ENCODE measurements at places on chromosomes 11 and 22.

GRCh38 chr11:70556884-70557741 is 158.8 kb downstream of the CTTN start:
- no peak for DNase-seq

GRCh38 chr11:100719809-100720221 is 32.7 kb downstream of the ARHGAP42 start:
- DNase-seq = no peak

DNA sequence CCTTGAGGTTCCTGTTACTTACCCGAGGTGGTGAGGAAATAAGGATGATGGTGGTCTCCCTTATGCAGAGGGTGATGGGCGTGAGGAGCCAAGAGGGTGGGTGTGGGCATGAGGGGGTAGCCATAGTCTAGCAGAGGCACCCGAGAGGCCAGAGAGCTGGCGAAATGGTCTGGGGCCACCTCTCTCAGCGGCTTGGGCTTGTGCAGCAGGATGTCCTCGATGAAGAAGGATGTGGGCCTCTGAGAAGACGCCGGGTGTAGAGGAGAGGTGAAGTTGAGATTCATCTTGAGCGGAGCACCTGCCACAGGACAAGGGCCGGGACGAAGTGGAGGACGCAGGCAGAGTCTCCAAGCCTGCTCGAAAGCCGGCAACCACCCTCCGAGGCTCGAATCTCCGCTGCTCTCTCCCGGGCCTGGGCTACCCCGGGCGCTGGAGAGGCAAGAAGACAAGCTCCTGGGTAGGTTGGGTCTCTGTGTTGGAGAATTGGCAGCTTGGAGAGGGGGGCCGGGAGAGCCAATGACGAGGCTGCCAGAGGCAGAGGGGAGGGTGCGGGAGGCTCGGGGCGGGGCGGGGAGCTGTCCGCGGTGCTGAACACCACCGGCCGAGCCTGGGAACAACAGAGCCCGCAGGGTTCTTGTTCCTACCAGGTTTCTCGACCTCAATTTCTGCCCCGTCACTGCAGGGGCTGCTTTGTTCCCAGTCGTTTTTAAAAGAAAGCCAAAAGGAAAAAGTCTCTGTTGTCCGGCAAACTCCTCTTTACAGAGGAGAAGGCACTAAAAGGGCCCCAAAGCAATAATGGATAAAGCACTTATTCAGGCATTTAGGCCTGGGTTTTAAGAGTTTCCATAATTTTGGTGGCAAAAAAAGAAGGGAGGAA is at the start of gene BSX:
TSS of gene BSX (minus strand) at position 447 of the 877 bp plus-strand sequence. CDS start at position 284, 163 bp downstream.
- no peak for DNase-seq

DNA sequence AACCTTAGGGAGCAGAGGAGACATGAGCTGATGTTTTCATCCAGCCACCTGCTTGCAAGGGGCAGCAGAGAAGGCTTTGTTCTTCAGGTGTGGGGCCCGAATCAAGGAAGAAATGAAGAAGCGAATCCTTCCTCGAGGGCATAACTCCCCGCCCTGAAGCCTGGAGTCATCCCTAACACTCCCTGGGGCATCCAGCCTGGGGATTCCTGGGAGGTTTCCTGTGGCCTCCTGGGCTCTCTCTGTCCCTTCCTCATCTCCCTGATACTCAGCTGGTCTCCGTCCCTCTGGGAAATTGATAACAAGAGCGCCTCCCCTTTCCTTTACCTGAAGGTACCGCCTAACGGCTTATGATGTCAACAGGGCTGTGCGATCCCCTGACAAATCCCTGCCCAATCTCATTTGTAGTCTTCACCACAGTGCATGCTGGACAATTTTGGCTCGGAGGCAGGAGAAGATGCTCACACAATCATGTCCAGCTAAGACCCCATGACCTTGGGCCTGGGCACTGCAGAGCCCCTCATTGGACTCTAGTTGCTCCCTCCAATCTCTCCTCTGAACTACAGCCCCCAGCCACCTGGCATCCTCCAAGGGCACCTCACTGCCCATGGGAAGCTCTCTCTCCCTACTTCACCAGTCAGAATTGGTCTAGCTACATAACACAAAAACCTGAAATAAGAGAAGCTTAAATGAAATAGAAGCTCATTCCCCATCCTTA is 80.6 kb upstream of the RTL6 start:
- DNase-seq = no peak

GRCh38 chr11:64759722-64760719 is at the start of gene PYGM:
Gene PYGM, minus strand, starts transcription at chr11:64759974. Its CDS starts 76 bp downstream, at chr11:64759898.
- no peak for DNase-seq

DNA sequence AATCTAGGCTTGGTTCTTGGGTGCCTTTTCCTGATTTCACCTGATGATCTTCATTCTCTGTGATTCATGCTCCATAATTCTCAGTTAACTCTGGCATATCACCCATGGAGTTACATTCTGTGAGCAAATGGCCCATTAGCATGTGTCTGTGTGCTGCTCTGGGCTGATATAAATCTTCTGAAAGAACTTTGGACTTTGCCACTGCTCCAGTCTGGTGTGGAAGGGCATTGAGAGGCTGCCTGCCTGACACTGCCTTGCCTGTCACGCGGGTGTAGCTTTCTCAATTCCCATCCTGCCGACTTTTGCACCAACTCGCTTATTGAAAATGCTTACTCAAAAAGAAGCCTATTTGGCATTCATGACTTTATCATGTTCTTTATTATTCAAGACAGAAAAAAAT is 42.2 kb downstream of the FAT3 start:
- DNase-seq = no peak
